ENCODE measurements at places on chromosomes 16 and 17. TPM values are rescaled to one million over a fixed set of nuclear protein-coding genes. Genes with fewer than 3 reads are reported as not detected.

NPIPA2 gene
- 4.7 TPM for total RNA-seq

GRCh38 chr17:70527364-70527888 lies 358.1 kb downstream of the KCNJ2 start:
- H3K27me3 ChIP-seq, result no peaks in the 10 kb centered on the region
- H3K4me3 ChIP-seq, result no peak overlapping the region
- no peaks in the 10 kb centered on the region for H3K36me3 ChIP-seq
- DNase-seq, result no peak
- H3K4me1 ChIP-seq, result no peaks in the 10 kb centered on the region
- no peak overlapping the region for H3K27ac ChIP-seq

DNA sequence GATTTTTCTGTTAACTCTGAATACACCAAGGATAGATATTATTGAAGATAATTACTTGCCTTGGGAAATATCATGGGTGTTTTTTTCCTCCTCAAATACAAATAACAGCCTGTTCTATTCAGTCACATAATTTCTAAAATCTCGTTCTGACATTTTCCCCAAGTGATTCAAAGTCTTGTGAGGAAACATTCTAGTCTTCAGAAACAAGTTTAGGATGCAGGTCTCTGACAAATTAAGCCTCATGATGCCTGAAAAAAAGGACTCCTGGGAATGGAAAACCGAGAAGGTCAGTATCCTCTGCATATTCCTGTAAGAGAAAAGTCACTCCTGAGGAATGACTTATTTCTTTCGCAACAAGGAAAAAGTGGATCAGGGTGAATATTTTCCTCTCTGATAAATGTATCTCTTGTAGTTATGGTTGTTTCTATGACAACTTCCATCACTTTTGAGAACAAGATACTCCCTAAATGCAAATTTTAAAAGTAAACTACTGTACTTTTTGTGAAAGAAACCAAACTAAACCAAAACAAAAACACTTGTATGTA lies 384.6 kb downstream of the CNTNAP4 start:
- no peak overlapping the region for H3K4me3 ChIP-seq
- no peaks in the 10 kb centered on the region for H3K27me3 ChIP-seq
- no peak overlapping the region for H3K27ac ChIP-seq
- no peak for DNase-seq
- no peaks in the 10 kb centered on the region for H3K4me1 ChIP-seq

DNA sequence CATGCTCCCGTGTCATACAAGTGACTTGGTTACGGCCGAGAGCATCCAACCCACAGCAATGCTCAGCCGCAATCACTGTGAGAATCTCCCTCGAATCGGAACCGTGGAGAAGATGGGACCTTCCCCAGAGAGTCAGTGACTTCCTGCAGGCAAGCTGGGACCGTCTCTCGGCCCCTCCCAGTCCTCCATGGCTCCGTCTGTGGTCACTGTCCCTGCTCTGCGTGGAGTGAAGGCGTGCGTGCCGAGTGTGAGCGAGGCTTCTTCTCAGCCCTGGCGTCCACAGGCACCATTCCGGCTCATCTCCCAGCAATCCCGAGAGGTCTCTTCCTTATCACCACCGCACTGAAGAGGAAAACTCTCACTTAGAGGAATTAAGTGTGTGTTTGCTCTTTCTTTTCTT lies 113.1 kb downstream of the ADCY9 start:
- H3K4me1 ChIP-seq, result peaks cover 20% of the 10 kb centered on the region
- no peak overlapping the region for H3K27ac ChIP-seq
- H3K4me3 ChIP-seq, result no peak overlapping the region
- no peak for DNase-seq
- no peaks in the 10 kb centered on the region for H3K27me3 ChIP-seq

- DNase-seq, result peak; percentile 11
- H3K27ac ChIP-seq, result no peak overlapping the region
- no peaks in the 10 kb centered on the region for H3K36me3 ChIP-seq
Observed at GRCh38 chr16:53022374-53022773, 30.3 kb downstream of the CHD9NB start.

PMP22 gene
- not detected for total RNA-seq

PIK3R5 gene
- 20.7 TPM for total RNA-seq

- no peak for DNase-seq
- H3K27me3 ChIP-seq, result no peaks in the 10 kb centered on the region
Observed at GRCh38 chr17:80969030-80969673, 22.5 kb upstream of the CHMP6 start.
